Fibroblast of skin of scalp (primary cell): ENCODE measurements at places on chromosomes 11 and 22.

DNA sequence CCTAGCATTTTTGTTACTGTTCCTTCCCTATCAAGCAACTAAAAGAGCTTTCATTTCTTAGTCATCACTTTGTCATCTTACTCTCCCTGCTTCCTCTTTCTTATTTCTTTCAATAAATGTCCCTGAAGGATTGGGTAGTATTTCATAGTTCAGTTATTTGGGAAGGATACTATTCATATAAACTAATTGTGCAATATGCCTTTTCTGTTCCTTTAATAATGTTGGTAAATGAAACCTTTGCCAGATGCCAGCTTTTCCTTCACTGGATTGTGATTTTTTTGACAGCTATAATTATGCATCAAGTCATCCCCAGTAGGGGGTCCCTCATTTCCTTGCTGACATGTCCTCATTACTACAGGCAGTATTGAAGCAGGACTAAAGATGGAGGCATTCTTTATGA lies 101.7 kb downstream of the ATM start:
- DNase-seq = peak; percentile 63

GRCh38 chr22:26229910-26230309 lies 60.6 kb downstream of the SEZ6L start:
- DNase-seq = no peak

GRCh38 chr11:36240801-36241200 lies 48.4 kb downstream of the COMMD9 start:
- no peak for DNase-seq

DNA sequence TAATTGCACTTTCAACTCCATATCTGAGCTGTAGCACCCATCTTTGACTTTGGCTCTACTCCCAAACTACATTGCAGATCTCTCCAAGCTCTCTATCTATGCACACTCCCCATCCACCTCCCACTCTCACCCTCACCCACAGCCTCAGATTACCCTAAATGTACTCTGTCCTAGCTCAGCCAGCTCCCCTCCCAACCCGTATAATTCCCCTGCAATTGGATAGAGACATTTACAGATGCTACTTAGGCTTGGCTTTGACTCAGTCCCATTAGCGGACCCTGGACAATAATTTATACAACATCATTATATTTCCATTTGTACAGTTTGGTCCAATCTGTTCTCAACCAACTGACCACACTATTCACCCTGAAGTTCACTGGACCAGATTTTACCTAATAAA lies 338.9 kb upstream of the ANO3 start:
- no peak for DNase-seq

GRCh38 chr22:37739611-37740049 lies 42.8 kb downstream of the TRIOBP start:
- DNase-seq = no peak

GRCh38 chr11:46120346-46121300 lies 631 bp downstream of the PHF21A start:
- DNase-seq = peak; percentile 14

DNA sequence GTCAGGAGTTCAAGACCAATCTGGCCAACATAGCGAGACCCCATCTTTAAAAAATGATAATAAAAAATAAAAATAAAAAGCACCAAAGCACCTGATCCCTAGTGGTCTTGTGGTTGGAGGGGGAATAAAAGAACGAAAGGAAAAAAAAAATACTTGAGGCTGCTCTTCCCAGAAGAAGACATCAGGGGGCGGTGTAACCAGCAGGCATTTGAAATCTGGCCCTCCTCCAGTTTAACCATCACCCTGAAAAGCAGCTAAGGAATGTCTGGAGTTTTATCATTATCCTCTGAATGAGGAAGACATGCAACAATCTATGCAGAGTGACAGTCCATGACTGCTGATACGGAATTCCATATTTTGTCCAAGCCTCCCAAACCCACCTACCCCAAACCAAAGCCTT lies 5.6 kb upstream of the KCTD17 start:
- DNase-seq = peak; percentile 73

- DNase-seq = no peak
These were observed 15.9 kb upstream of the POU2AF2 start for GRCh38 chr11:111229604-111230003.

DNA sequence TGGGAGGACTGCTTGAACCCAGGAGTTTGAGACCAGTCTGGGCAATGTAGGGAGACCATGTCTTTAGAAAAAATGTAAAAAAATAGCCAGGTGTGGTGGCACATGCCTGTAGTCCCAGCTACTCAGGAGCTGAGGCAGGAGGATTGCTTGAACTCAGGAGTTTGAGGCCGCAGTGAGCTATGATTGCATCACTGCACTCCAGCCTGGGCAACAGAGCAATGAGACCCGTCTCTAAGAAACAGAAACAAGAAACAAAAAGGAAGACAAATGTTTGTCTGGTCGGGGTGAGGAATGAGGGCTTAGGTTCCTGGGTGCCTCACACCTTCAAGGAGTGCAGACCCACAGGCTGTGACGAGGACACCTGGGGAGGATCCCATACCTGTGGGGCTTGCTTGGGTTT lies 191.9 kb downstream of the CEP164 start:
- DNase-seq = no peak

- no peak for DNase-seq
These were observed 224.3 kb downstream of the DSCAML1 start for GRCh38 chr11:117572671-117573070.

GRCh38 chr22:43408009-43408408 lies 3.8 kb upstream of the MPPED1 start:
- no peak for DNase-seq

- DNase-seq = peak; percentile 86
These were observed 37.5 kb upstream of the LYVE1 start for GRCh38 chr11:10605941-10606381.

GRCh38 chr11:11798586-11799438 lies 43.0 kb upstream of the USP47 start:
- DNase-seq = no peak

DNA sequence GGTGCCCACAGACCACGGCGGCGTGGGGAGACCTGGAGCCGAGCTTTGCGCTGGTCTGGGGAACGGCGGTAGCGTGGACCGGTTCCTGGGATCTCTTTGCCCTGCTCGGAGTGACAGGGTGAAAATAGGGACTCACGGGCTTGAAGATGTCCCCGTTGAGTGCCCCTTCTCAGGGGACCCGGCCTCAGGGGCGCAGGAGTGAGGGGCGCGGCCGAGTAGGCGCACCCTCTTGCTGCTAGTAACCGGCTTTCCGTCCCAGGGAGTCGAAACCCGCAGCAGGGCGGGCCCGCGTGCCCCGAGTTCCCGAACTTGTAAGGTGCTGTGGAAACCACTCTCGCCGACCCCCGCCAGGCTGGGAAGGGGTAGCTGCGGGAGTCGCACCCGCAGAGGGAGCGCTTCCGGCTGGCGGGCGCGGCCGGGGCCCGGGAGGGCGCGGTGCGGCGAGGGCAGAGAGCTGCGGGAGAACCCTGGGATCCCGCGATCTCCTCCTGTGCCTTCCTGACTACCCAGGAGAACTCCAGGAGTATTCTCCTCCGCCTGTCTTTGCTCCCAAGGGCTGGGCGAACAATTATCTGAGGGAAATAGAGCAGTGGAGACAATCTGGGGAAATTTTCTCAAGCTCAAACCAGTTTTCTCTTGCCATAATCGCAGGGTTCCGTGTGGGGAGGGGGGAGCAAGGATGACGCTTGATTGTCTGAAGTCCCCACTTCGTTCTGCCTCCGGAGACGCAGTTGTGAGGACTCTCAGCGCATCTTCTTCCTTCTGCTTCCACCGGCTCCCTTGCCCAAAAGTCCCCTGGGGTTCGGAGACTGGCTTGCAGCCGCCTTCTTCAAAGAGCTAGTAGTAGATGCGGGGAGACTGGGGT lies 666 bp downstream of the NELL1 start:
- no peak for DNase-seq

DNA sequence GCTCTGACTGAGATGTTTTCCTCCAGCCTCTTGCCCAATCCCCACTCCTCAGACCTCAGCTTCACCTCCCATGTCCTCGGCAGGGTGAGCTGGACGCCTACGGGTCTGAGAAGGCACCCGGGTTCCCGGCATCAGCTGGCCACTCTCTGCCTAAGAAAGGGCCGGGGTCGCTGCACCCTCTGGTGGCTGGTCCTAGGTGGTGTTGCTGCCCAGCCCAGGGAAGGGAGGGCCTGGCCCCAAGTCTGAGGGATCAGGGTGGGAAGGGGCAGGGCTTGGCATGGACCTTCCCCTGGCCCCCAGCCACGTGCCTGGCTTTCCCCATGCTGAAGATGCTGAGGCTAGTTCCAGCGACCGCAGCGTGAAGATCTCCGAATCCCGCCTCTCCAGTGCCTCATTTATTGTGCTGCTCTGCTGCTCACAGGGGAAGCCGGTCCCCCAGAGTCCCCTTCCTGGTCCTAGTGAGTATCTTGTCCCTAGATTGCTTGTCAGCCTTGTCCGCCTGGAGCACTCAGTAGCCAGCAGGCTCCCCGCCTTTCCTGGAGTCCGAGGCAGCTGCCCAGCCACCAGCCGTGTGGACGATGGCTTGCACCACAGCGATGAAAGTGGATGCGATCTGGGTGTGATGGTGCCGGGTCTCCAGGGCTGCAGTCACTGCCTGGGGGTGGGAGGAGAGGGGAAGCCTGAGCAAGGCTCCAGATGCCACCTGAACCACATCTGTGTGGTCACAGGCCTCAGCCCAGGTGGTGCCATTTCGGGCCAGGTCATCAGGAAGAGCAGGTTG lies 2.9 kb upstream of the GGT5 start:
- DNase-seq = peak; percentile 89

DNA sequence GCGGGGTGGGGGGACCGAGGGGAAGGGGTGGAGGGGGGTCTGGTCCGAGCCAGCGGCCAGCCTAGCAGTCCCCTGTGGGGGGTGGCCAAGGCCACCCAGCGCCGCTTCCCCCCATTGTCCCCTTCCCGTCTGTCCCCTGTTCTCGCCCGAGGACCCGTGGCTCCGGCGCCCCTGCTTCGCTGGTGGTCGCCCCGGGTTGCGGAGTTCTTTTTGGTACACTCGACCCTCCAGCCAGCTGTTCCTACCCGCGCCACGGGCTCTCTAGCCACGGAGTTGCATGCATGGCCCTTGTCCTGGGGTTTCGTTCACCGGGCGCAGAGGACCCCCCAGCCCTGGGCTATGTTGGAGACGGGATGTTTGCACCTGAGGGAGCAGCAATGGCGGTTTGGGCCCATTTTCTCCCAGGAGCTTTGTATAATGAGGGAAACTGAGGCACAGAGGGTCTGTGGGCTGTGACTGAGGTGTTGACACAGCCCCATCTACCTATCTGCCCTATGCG lies 489 bp downstream of the RNF214 start:
- no peak for DNase-seq

DNA sequence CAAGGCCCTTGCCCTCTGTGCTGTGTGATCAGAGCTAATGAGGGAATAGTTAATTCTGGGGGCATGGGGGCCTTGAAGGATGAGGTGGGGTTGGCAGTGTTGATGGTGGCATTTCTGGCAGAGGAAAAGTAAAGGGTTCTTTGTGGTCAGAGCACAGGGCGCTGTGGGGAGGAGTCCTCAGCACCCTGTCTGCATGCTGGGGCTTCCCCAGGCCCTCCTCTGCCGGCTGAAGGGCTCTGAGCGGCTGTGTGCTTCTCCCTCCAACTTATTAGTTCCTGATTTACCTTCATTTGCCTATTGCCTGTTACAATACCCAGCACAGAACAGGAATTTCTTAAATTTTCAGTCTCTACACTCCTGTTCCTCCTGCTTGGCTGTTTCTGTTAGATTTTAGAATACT lies 122.8 kb downstream of the HIPK3 start:
- DNase-seq = no peak

- no peak for DNase-seq
These were observed 1399.9 kb downstream of the BRD1 start for GRCh38 chr22:48427731-48428211.

DNA sequence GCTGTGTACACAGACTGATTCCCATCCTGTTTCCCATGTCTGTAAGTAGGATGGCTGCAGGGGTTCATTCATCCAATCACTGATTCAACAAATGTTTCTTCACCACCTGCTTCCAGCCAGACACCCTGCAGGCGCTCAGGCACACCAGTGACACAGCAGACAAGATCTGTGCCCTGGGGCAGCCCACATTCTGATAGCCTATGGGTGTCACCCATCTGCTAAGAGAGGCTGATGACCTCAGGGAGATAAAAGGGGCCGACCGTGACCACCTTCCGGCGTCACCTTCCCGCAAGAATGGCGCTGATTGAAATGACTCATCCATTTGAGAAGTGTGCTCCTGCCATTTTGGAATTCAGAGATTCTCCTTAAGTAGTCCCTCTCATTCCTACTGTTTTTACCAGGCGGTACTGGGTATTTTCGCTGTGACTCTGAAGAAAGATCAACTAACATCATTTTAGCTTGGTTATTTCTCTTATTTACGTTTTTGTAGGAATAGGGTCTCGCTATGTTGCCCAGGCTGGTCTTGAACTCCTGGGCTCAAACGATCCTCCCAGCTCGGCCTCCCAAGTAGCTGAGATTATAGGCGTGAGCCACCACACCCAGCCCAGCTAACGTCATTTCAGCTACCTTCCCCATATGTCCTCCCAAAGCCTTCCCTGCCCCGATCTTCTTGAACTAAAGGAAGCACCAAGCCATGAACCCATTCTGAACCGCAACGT lies 73.2 kb upstream of the BID start:
- DNase-seq = no peak

DNA sequence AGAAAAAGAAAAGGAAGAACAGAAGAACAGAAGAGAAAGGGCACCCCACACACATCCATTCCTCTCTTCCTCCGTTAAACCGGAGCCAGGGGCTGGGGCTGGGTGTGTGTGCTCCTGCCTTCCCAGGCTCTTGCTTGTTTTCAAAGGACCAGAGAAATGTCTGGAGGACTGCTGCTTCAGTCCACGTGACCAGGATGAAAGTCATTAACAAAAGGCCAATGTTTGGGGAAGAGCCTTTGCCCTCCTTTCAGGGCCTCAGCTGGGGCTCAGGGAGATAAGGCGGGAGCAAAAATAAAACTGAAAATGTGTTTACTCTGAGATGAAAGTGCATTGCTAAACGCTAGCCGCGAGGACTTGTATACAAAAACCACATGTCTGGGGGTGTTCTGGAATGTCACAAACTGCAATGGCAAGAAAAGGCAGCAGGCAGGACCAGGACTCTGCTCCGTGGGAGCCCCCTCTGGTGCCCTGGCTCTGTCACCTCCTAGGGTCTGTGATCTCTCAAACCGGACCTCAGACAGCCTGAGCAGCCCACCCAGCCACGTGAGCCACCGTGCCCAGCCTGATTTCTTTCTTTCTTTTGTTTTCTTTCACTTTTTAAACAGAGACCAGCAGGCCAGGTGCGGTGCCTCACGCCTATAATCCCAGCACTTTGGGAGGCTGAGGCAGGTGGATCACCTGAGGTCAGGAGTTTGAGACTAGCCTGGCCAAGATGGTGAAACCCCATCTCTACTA lies 31.6 kb upstream of the MYH9 start:
- peak; percentile 57 for DNase-seq

GRCh38 chr11:66851698-66852465 lies 5.0 kb upstream of the LRFN4 start:
- peak; percentile 27 for DNase-seq
